ENCODE measurements at places on chromosomes 4 and X.

DNA sequence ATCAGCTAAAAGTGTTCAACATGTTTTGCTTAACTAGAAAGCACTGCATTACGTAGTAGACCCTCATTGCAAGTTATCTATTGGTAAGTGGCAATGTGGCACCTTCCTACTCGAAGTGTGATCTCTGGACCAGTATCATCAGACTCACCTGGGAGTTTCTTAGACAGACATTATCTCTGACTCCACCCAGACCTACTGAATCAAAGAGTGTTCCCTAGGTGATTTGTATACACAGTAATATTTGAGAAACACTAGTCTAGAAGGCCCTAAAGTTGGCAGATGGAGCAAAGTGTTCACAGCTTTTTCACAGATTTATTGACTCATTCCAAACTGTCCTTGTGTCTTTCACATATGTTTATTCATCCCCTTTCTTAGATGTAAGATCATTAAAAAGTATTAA lies 35.7 kb downstream of the SHROOM4 start:
- no peak for DNase-seq

DNA sequence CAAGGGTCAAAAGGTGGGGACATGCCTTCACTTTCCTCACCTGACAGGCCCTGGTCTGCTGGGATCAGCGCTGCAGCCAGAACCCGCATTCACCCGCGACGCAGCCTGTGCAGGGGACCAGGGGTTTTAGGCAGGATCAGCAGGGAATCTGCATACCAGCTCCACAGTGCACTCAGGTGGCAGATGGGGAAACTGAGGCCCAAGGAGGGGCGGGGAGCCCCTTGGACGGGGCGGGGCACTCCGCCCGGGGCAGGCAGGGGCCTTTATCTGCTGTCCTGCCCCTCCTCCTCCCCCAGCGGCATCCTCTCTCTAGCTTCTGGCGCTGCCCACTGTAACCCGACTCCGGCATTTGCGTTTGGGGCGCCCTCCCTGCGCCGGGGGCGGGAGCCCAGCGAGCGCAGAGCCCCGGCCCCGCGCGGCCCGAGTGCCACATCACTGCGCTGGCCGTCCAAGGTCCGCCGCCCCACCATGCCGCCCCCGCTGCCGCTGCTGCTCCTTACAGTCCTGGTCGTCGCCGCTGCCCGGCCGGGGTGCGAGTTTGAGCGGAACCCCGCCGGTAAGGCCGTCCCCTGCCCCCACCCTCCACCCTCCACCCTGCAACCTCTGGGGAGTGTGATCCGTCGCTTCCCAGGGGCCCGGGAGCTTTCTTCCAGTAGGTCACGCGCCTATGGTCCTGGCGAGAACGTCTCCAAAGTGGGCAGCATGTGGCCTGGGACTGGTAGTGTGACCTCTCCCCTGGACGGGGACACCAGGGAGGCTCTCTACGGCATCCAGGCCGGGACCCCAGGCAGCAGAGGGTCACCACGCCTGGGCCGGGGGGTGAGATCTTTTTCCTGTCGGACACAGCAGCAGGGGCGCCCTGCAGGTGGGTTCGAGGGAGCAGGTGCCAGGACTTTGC lies at the start of gene CPZ:
Gene CPZ (plus strand): TSS at position 400 of the 898 bp plus-strand sequence. CDS start 69 bp downstream, at position 469.
- peak; percentile 63 for DNase-seq

GRCh38 chr4:94497690-94498089 lies 45.9 kb downstream of the PDLIM5 start:
- DNase-seq = no peak

DNA sequence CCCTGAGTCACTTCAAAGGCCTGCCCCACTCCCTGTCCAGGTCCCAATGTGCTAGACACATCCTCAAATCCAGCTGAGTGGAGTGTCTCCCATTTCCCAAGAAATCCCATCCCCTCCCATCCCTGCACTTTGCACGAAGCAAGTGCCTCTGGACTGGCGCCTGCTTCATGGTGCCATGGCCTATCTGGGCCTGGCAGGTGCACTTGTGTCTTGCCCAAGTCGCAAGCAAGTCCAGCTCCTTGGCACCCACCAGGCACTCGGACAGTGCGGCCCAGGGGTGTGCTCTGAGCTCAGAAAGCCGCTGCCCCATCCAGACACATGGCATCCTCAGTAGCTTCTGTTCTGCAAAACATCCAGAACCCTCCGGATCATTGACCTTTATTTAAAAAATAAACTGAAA lies 97.4 kb downstream of the DCTD start:
- DNase-seq = no peak
